ENCODE measurements at places on chromosomes 1 and 21.

DNA sequence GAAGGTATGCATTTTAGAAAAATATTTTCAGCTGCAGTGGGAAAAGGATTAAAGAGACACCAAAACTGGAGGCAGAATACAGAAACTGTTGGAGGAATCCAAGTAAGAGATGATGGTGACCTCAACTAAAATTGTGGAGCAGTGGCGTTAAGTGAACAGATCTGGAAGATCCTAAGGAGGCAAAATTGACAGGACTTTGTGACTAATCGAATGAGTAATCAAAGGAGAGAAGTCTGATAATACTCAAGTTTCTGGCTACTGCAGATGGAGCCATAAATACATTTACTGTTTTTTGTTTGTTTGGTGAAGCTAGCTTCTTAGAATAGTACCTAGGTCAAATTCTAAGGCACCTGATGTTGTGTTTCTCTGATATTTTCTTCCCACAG is 3.1 kb downstream of the CTBS start:
- no peak for DNase-seq

GRCh38 chr1:94679332-94680038 is 137.9 kb upstream of the F3 start:
- DNase-seq: no peak

DNA sequence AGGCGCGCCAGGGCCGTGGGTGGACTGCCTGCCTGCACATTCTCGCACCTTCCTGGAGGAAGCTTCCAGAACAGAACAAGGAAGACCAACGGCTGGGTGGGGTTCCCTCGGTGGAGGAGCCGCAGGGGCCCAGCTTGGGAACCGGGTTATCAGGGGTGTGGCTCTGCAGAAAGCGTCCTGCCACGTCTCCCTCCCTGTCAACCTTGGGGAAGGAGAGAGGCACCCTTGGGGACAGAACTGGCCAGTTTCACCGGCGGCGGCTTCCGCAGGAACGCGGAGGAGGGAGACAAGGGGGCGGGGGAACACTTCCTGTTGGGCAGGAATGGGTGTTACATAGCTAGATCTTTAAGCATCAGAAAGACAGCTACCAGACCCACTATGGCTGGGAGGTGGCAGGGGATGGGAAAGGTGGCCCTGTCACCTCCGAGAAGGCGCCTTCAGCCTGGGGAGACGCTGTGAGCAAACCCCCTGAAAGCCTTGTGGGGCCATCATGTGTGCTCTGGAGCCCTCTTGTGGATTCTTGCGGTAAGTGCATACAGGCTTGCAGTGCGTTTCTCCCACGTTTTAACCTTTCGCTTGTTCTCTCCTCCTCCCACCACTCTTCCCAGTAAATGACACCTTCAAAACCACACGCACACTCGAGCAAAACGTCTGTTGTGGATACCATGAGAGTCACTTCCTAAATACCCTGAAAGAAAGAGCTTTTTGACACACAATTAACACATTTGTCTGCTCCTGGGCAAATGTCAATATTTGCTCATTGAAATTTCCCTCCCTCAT is 3.8 kb upstream of the PLEKHA6 start:
- peak; percentile 52 for DNase-seq

DNA sequence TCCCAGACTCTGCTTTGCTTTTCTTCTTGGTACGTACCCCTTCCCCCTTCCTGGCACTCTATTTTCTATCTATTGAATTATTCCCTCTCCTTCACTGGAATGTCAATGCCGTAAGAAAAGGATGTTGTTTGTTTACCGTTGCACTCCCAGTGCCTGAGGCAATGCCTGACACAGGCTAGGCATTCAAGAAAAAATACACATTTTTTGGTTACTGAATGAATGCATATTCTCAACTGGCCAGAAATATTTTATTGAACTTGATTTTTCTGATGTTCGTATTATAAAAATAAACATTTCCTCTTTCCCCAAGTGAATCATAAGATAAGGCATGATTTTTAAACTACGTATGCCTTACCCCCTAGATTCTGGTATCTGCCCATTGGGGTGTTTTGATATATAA is 41.2 kb downstream of the GNG12 start:
- DNase-seq: no peak

DNA sequence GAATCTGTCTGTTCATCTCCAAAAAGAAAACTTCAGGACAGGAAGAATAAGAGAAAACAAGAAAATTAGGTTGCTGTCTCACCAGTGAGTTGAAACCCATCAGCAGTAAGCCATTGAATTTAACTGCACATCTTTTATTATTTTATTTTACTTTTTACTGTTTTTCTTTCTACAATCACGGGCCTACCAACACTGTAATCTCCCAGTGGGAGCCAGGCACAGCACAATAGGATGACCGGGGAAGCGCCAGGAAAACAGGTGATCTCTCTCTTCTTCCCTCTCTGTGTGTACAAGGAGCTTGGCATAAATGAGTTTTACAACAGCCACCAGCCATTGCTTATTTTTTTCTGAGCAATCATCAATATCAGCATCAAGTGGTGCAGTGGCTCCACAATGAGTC is 113.1 kb upstream of the ESRRG start:
- DNase-seq: no peak

- DNase-seq: no peak
Measured at GRCh38 chr1:40936931-40937339, 42.6 kb upstream of the CTPS1 start.
